ENCODE measurements at places on chromosomes 3 and 15. TPM values are rescaled to one million over a fixed set of nuclear protein-coding genes. Genes with fewer than 3 reads are reported as not detected.

Gene TRH
- not detected for total RNA-seq

Gene AMT
- 1.2 TPM for total RNA-seq

Gene PCSK6
- 0.15 TPM for total RNA-seq

Gene SCAANT1
- total RNA-seq = not detected

Gene DNAJA4
- total RNA-seq = 3.6 TPM

Gene IQCF5
- not detected for total RNA-seq

Gene C3orf70
- 0.87 TPM for total RNA-seq

Gene TMC3
- not detected for total RNA-seq

Gene NPAP1
- not detected for total RNA-seq

Gene CPEB1
- 42.7 TPM for total RNA-seq

All from smooth muscle cell of trachea (primary cell).